Upper lobe of left lung (tissue), 6 donors: ENCODE measurements at places on chromosomes 3 and 15. TPM values are rescaled to one million over a fixed set of nuclear protein-coding genes. Genes with fewer than 3 reads are reported as not detected.

Gene SLC28A2
- not detected for total RNA-seq

Gene ABI3BP
- 130 TPM for total RNA-seq

Gene SERINC4
- total RNA-seq: not detected

Gene CADM2
- total RNA-seq: 4.6 TPM

Gene NEDD4
- 10.0 TPM for total RNA-seq

Gene NT5DC2
- 27.3 TPM for total RNA-seq

Gene TTLL3
- 33.0 TPM for total RNA-seq

Gene USP4
- total RNA-seq: 61.4 TPM

Gene ACTC1
- not detected for total RNA-seq

Gene COMMD4
- 78.5 TPM for total RNA-seq

Gene CA12
- total RNA-seq: 6.3 TPM

Gene CYP1A2
- total RNA-seq: not detected

Gene HDC
- 2.5 TPM for total RNA-seq

Gene SEMA5B
- not detected for total RNA-seq

Gene CAMK2N2
- total RNA-seq: 0.44 TPM

Gene TF
- 1.8 TPM for total RNA-seq
